ENCODE measurements at places on chromosomes 4 and X.

- DNase-seq, result no peak
Observed at GRCh38 chr4:83316459-83317165, 18.0 kb downstream of the HPSE start.

- no peak for DNase-seq
Observed at GRCh38 chrX:56802428-56802827, 73.4 kb downstream of the NBDY start.

GRCh38 chr4:79575709-79576428, 167.8 kb upstream of the GK2 start:
- DNase-seq, result no peak

GRCh38 chr4:147927377-147928137, 195.7 kb downstream of the ARHGAP10 start:
- DNase-seq, result no peak

DNA sequence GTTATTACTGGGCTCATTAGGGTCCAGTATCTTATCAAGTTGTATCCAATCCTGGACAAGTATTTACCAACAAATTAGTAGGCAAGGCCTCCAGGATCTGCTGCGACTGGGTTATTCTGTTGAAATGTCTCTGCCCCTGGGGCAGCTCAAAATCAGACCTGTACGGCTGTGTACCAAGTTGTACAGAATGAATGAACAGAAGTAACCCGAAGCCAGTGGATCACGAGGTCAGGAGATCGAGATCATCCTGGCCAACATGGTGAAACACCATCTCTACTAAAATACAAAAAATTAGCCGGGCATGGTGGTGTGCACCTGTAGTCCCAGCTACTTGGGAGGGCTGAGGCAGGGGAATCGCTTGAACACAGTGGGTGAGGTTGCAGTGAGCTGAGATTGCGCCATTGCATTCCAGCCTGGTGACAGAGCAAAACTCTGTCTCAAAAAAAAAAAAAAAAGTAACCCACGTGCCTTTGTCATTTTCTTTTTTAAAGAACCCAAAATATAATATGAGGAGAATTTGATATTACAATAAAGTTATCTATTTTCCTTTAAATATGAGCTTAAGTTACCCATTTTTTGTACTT, 127.3 kb downstream of the CBR4 start:
- no peak for DNase-seq

GRCh38 chr4:5118091-5118786, 67.0 kb downstream of the STK32B start:
- no peak for DNase-seq
